ENCODE measurements at places on chromosomes 7 and 10.

DNA sequence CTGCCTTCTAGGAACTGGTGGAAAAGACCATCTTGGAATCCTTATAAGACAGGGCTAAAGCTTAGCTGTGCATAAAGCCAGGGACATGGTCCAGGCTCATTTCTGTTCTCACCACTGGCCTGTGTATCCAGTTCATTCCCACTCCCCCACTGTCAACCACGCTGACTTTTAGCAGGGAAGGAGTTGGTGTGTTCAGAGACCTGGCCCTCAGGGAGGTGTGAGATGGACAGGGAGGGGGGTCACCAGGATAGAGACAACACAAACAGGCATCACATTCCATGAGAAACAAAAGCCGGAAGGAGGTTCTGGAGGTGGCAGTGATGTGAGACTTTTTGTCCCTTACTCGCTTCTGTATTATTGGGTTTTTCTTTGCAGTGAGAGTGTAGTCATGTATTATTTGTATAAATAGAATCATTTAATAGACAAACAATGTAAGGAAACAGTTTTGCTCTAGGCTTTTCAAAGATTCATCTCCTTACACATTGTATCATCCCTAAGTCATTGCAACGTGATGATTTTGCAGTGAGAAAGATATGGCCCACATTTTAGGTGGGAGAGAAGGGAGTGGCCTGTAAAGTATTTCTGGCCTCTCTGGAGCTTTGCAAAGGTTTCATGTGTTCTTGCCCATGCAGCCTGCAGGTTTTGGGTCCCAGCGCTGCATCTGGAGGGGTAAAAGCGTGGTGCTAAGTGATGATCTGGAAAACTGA lies 52.0 kb downstream of the EEPD1 start:
- DNase-seq, result no peak

- no peak for DNase-seq
Observed at GRCh38 chr10:113131613-113132261, 181.7 kb downstream of the TCF7L2 start.

GRCh38 chr10:19920075-19920726 lies 104.0 kb downstream of the PLXDC2 start:
- DNase-seq, result no peak

DNA sequence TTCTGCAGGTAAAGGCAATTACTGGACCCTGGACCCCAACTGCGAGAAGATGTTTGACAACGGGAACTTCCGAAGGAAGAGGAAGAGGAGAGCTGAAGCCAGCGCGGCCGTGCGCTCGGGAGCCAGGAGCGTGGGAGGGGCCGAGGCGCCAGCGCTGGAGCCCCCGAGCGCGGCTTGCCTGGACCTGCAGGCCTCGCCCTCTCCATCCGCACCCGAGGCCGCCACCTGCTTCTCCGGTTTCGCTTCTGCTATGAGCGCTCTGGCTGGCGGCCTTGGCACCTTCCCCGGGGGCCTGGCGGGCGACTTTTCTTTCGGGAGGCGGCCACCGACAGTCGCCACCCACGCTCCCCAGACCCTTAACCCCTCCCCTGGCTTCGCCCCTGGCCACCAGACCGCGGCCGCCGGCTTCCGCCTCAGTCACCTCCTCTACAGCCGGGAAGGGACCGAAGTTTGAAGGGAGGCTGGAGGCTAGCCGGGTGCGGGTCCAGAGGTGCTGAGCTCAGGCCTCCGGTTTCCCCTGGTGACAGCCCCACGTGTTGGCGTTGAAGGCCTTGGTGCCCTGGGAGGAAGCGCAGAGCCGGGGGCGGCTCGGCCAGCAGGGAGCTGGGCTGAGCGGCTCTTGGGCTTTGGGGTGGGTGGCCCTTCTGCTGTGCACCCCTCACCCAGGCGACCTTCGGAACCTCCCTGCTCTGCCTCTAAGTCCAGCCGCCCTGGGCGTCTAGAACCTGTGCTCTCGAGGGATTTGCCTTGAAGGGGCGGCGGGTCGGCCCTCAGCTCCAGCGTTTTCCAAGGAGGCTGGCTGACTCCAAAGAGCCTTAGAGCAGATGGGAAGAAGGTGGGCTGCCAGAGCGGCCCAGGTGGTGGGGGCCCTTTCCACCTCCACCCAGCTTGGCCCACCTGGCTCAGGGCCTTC lies 1.8 kb downstream of the FOXI2 start:
- no peak for DNase-seq

GRCh38 chr10:98470850-98471249 lies 24.1 kb upstream of the HPS1 start:
- DNase-seq, result no peak

DNA sequence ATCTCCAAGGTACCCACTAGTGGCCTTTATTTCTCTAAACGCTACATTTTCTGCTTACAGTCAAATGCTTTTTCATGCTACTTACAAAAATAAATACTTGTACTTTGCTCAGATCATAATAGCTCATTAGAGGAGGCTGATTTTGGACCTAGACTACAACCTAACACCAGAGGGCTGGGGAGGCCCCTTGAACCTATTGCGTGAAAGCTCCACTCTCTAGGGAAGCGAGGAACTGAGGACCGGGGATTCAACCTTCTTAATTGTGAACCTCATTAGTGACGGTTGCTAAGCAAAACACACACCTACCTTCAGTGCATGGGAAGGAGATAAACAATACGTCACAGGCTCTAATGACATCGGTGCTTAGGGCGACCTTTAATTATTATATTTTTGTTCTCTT lies 92.1 kb downstream of the EBF3 start:
- no peak for DNase-seq

- no peak for DNase-seq
Observed at GRCh38 chr10:15253951-15254807, 85.7 kb upstream of the NMT2 start.

- DNase-seq, result no peak
Observed at GRCh38 chr10:92826061-92826460, 22.3 kb upstream of the EXOC6 start.

DNA sequence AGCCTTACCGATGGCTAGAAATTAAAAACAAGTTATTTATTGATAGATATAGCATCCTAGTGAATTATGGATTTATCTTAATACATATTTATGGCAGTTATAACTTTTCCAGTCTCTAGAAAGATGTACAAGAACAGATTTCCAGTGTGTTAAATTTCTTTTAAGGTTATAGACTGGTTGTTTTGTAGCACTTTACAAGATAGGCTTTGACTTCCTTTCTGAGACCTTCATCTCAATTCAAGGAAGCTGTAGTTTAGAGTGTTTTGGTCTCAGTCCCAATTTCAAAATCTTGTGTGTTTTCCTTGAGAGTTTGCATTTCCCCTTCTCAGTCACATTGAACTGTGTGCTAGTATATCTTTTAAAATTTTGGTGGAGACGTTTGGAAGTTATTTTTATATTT lies 30.1 kb downstream of the PLEKHA1 start:
- no peak for DNase-seq

DNA sequence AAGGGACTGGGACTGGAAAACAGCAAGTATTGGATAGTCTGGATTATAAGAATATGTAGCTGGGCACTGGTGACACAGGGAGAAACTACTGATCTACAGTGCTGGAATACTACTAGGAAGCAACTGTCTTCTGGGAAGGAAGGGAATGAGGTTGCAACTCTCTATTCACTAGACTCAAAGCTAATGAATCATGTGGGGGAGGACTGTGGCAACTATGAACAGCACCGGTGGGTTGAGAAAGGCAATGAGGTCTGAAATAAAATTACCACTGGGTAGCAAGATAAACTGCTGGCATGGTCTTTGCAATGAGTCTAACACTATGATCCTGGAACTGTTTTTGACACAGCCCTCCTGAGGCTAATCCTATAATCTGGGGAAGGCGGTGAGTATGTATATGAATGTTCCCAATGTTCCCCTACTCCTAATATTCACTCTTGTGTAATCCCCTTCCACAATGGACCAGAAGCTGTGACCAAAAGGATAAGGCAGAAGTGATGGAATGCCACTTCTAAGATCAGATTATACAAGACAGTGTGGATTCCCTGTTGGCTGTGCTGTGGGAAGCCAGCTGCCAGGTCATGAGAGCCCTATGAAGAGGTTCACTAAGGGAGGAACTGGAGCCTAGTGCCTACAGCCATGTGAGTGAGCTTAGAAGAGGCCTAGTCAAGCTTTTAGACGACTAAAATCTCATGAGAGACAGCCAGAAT lies 101.3 kb upstream of the DNAJB12 start:
- DNase-seq, result no peak

- DNase-seq, result no peak
Observed at GRCh38 chr10:58821752-58822056, 309.0 kb downstream of the BICC1 start.

GRCh38 chr10:123909426-123909825 lies 17.8 kb upstream of the CPXM2 start:
- DNase-seq, result no peak

- no peak for DNase-seq
Observed at GRCh38 chr7:89887489-89887888, 266.8 kb upstream of the STEAP1 start.

DNA sequence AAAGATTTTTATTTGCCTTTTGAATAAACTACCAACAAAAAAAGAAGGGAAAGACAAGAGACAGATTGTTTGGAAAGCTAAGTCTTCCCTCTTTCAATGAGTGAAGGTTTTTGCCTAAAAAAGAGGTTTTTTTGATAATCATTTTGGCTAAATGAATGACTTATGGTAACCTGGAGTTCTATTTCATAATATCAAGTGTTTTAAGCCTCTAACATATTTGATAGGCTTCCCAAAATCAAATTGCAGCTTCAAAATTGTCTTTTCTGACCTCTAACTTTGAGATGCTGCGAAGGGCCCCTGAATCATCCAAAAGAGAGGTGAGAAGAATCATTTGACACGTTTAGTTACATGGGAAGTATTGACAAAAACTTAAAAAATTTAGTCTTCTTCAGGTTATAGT lies 53.0 kb upstream of the NAMPT start:
- no peak for DNase-seq

GRCh38 chr10:101464082-101464481 lies 110.1 kb downstream of the BTRC start:
- no peak for DNase-seq

GRCh38 chr7:152086513-152086912 lies 61.0 kb downstream of the GALNT11 start:
- no peak for DNase-seq

DNA sequence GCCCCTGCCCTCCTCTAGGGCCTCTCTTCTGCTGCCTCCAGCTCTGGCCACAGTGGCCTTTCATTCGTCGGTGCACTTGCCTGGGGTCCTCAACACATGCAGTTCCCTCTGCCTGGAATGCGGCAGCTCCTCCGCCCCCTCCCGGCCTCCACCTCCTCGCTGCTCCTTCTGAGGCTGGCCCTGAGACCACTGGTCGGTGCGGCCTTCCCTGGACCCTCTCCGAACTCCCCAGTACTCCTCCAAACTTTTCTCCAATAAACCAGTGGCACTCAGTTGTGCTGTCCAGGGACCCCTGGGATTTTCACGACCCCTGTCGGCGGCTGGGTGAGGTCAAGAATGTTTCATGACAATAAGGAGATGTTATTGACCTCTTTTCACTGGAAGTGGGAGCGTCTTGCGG lies 53.5 kb downstream of the BMS1 start:
- DNase-seq, result no peak

GRCh38 chr7:111223802-111224253 lies 132.9 kb downstream of the LRRN3 start:
- DNase-seq, result no peak

DNA sequence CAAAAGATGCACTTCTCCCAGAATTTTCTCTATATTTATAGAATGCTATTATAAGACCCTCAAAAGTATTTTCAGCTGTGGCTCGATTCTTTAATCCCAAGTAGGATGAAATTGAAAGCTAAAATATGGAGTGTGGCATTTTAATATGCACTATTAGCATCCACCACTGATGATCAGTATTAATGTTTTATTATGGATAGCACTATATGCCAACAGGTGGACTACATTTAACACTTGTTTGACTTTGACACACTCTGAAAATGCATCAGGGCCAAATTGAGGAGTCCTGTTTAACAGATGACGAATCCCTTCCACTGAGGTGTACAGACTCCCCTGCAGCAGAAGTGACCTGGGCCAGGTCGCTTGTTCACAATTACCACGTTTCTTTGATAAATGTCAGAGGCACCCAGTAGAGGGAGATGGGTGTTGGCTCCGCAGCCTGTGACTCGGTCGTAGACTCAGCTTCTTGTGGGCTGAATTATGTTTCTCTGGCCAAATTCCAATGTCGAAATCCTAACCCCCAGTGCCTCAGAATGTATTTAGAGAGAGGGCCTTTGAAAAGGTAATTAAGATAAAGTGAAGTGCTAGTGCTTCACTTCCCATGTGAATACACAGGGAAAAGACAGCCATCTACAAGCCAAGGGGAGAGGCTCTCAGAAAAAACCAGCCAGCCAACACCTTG lies 48.1 kb downstream of the WIPF3 start:
- no peak for DNase-seq

GRCh38 chr10:77034240-77034639 lies 603.4 kb downstream of the KCNMA1 start:
- DNase-seq, result no peak

DNA sequence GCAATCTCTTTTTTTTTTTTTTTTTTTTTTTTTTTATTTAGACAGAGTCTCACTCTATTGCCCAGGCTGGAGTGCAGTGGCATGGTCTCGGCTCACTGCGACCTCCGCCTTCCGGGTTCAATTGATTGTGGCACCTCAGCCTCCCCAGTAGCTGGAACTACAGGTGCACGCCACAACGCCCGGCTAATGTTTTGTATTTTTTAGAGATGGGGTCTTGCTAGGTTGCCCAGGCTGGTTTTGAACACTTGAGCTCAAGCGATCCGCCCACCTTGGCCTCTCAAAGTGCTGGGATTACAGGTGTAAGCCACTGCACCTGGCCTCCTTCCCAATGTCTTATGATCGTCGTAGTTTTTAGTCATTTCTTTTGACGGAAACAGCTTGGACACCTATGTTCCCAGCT lies 6.6 kb upstream of the ZNF853 start:
- DNase-seq, result no peak

- DNase-seq, result no peak
Observed at GRCh38 chr10:121594076-121594475, 4.2 kb downstream of the FGFR2 start.

- no peak for DNase-seq
Observed at GRCh38 chr7:92680442-92680841, 90.3 kb upstream of the FAM133B start.

DNA sequence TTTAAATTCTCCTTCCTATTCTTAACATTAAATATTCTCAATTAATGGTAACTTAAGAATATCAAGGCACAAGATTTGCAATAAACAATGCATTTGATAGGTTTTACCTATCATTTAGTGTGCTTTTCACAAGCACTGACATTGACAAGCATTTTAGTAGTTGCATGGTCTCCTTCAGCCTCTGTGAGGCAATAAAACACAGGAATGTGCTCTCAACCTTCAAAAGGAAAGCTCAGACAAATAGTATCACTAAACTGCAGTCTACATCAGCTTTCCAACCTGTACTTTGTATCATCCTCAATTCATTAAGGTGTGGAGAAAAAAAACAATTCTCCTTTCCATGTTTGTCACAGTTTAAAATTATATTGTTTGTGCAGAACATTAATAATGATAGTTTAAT lies 51.1 kb upstream of the TSPAN13 start:
- no peak for DNase-seq

DNA sequence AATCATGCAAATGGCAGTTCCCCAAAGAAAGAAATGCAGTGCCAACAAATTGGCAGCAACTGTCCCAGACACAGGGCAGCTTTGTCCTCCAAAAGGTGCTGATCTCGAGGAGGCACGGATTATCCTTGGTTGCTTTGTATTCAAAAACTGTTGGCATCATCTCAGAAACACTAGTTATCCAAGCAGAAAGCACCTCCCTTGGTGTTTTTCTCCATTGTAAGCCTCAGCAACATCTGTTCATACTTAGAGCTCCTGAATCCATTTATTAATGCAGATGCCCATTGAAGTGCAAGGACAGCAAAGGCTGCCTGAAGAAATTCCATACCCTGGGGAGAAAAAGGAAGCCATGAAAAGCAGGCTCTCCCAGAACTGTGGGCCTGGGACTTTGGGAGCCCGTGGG lies 1.1 kb upstream of the NPS start:
- DNase-seq, result no peak

All from esophagus squamous epithelium (tissue), 5 donors.